Sigmoid colon (tissue), 7 donors: ENCODE measurements at places on chromosomes 6 and 20. TPM values are rescaled to one million over a fixed set of nuclear protein-coding genes. Genes with fewer than 3 reads are reported as not detected.
A peak's percentile ranks its signal among the peaks of the same experiment; 100 is the strongest.

DNA sequence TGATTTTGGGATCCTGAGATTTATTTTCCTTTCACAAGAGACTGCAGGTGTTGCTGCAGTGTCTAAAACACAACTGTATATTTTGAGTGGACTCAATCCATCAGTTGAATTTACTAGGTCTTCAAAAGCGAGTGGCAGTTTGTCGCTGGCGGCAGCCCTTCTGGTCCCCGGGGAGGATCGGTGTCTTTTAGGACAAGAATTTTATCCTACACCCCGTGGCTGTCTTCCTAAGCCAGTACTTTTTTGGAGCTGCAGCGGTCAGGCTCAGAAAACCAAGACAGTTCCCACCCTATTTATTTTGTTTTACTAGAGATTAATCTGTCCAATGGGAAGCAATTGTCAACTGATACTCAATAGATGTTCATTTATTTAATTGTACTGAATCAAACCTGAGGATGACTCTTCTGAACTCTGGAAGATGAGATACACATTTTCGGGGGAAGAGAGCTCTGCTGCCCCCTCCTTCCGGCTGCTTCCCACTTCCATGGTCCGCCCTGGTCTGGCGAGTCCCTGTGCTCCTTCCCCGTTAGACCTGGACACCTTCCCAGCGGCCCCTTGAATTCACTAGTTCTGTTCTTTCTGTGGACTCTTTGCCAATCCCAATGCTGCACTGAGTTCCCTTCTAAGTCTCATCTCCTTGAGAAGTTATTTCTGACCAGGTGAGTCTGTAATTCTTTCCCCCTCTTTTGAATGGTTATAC, 90.6 kb downstream of the ERMARD start:
- H3K4me3 ChIP-seq: no peak overlapping the region
- no peaks in the 10 kb centered on the region for H3K27me3 ChIP-seq
- DNase-seq: no peak
- H3K4me1 ChIP-seq: no peaks in the 10 kb centered on the region

- no peak overlapping the region for H3K27ac ChIP-seq
- H3K36me3 ChIP-seq: no peaks in the 10 kb centered on the region
- H3K27me3 ChIP-seq: no peaks in the 10 kb centered on the region
Observed at GRCh38 chr6:110449541-110449895, 26.9 kb downstream of the SLC22A16 start.

- no peaks in the 10 kb centered on the region for H3K27me3 ChIP-seq
- peaks cover 4% of the 10 kb centered on the region for H3K4me1 ChIP-seq
- H3K36me3 ChIP-seq: no peaks in the 10 kb centered on the region
- peak; percentile 26 for DNase-seq
Observed at GRCh38 chr20:4074877-4075455, 59.6 kb upstream of the RNF24 start.

GRCh38 chr20:25584905-25585704, at the start of gene NINL:
NINL (minus strand) TSS chr20:25585531; CDS start chr20:25526587, 58,944 bp downstream.
- peak within 1 kb of the TSS; percentile 82 for H3K4me3 ChIP-seq
- H3K36me3 ChIP-seq: no peaks in the 10 kb centered on the region

GRCh38 chr20:45058168-45058850, 42.6 kb downstream of the KCNS1 start:
- no peak for DNase-seq
- H3K4me1 ChIP-seq: peaks cover 7% of the 10 kb centered on the region
- no peak overlapping the region for H3K4me3 ChIP-seq
- peaks cover 5% of the 10 kb centered on the region for H3K36me3 ChIP-seq

GRCh38 chr6:5220443-5220842, 40.3 kb downstream of the LYRM4 start:
- no peak overlapping the region for H3K27ac ChIP-seq
- H3K36me3 ChIP-seq: no peaks in the 10 kb centered on the region
- peaks cover 3% of the 10 kb centered on the region for H3K4me1 ChIP-seq
- DNase-seq: no peak
- H3K27me3 ChIP-seq: no peaks in the 10 kb centered on the region

DNA sequence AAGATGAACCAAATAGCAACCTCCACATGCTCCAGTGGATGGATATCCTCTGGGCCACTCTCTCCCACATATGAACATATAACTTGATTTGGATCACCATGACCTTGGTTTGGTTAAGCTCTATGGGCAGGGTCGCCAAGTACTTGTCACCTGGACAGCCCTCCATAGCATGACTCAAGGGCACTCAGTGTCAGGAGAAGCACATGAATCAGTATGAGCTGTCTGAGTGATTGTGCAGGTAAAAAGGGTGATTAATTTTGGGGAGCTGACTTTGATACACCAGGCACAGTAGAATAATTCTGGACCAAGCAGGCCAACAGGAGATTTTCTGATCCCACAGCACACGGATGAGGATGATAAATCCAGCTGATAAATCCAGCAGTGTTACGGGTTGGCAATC, 74.4 kb downstream of the OPRM1 start:
- no peaks in the 10 kb centered on the region for H3K36me3 ChIP-seq
- H3K4me1 ChIP-seq: no peaks in the 10 kb centered on the region
- no peak overlapping the region for H3K4me3 ChIP-seq
- H3K27ac ChIP-seq: no peak overlapping the region
- no peak for DNase-seq
- no peaks in the 10 kb centered on the region for H3K27me3 ChIP-seq

- no peaks in the 10 kb centered on the region for H3K4me1 ChIP-seq
- no peak overlapping the region for H3K4me3 ChIP-seq
- DNase-seq: peak; percentile 81
- H3K27me3 ChIP-seq: no peaks in the 10 kb centered on the region
Observed at GRCh38 chr20:62617711-62618483, 24.4 kb upstream of the SLCO4A1 start.

Gene AARS2
- total RNA-seq: 6.7 TPM

- H3K27ac ChIP-seq: no peak overlapping the region
- H3K4me3 ChIP-seq: no peak overlapping the region
- H3K27me3 ChIP-seq: no peaks in the 10 kb centered on the region
- no peaks in the 10 kb centered on the region for H3K36me3 ChIP-seq
Observed at GRCh38 chr6:168145747-168146596, 67.0 kb upstream of the FRMD1 start.

GRCh38 chr6:127255286-127255685, 11.4 kb upstream of the RNF146 start:
- H3K27me3 ChIP-seq: no peaks in the 10 kb centered on the region
- H3K4me1 ChIP-seq: no peaks in the 10 kb centered on the region
- H3K4me3 ChIP-seq: no peak overlapping the region
- H3K36me3 ChIP-seq: no peaks in the 10 kb centered on the region

GRCh38 chr6:100228834-100229441, 234.9 kb upstream of the MCHR2 start:
- peak; percentile 63 for DNase-seq
- no peaks in the 10 kb centered on the region for H3K36me3 ChIP-seq
- H3K27ac ChIP-seq: no peak overlapping the region
- H3K27me3 ChIP-seq: no peaks in the 10 kb centered on the region
- H3K4me1 ChIP-seq: no peaks in the 10 kb centered on the region
